Left renal pelvis (tissue), 4 donors: ENCODE measurements at places on chromosomes 5 and 9. TPM values are rescaled to one million over a fixed set of nuclear protein-coding genes. Genes with fewer than 3 reads are reported as not detected.

- DNase-seq, result no peak
Observed at GRCh38 chr5:119274767-119275130, 81.1 kb upstream of the TNFAIP8 start.

- DNase-seq, result no peak
Observed at GRCh38 chr5:16918156-16918555, 17.9 kb downstream of the MYO10 start.

DNA sequence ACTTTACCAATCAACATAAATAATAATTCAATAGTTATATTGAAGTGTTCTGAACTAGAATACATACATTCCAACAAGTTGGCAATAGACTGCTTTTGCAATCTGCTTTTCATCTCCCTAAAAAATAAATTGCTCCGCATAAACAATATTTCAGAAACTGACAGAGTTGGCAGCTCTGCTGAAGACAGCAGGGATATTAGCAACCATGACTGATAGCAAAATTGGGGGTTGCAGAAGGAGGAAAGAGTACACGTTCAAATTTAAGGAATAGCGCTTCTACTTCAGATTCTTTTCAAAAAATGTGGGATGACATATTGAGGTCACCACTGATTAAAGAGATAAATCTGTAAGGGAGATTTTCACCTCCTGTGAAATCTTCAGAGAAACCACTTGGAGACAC, 521.2 kb downstream of the DTWD2 start:
- no peak for DNase-seq

- DNase-seq, result no peak
Observed at GRCh38 chr9:133600739-133601138, 8.4 kb downstream of the FAM163B start.

DNA sequence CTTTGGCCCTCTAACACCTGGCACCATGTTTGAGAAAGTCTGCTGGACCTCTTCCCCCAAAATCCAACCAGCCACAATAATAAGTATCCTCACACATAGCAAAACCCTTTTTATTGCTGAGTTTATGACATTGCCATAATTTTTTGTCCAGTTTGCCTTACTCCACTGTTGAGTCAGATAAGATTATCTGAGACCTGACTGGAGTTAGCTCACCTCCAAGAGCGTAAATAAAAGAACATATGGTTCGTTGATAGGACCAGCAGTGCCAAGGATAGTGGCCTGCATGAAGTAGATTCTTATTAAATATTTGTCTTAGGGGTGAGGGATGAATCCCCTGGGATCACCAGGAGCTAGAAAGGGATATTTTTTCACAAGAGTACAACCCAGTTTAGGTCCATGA, 510.6 kb upstream of the MPDZ start:
- DNase-seq, result no peak

DNA sequence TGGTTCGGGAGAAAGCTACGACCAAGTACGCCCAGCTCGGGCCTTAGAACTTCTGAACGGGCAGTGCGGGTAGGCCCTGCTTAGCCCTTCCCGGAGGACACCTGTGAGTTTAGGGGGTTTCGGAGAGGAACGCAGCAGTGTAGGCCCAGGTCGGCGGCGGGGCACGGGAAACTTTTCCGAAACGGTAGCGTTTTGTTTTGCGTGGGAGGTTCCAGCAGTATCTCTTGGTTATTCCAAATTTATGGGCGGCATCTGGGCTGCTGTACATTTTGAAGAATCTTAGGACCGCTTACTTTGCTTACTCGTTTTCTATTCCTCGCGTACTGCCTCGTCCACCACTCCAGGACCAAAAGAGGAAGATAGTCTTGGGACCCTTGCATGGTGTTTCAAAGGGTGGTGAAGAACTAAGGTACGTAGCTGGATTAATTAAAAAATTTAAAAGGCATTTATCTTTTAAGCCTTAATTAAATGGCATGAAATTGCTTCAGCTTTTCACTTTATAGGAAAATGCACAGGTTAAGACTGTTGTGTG, 492 bp downstream of the TENT2 start:
- DNase-seq, result no peak

GRCh38 chr9:95250462-95251221, 66.9 kb downstream of the FANCC start:
- no peak for DNase-seq

DNA sequence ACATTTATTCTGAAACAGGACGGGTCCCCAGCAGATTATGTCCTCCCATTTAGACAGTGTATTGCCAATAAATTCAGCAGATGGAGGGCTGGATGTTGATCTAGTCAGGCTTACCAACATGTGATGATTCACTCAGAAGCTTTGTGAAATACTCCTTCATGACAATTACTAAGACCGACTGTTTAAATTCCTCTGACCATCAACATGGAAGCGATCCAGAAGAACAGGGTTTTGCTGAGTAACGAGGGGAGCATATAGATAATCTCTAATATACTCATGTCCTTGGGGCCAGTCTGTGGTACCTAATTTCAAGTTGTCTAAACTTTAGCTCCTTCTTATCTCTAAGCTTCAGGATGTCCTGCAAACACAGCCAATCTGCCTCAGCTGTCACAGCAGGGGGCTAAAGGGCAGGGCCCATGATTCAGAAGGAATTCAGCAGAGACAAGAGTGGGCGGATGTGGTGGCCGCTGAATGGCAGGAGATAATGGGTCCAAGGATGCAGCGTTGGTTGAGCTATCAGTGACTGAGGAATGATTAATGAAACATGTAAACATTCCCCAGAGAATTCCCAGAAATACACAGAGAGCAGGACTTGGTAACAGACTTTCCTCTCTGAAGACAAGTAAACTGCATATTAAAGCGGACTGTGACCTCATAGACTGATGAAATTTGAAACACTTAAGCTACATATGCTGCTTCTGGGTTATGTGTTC, 109.4 kb downstream of the ANKRD55 start:
- peak; percentile 44 for DNase-seq

GRCh38 chr5:171808951-171809350, 23.3 kb downstream of the SMIM23 start:
- no peak for DNase-seq

DNA sequence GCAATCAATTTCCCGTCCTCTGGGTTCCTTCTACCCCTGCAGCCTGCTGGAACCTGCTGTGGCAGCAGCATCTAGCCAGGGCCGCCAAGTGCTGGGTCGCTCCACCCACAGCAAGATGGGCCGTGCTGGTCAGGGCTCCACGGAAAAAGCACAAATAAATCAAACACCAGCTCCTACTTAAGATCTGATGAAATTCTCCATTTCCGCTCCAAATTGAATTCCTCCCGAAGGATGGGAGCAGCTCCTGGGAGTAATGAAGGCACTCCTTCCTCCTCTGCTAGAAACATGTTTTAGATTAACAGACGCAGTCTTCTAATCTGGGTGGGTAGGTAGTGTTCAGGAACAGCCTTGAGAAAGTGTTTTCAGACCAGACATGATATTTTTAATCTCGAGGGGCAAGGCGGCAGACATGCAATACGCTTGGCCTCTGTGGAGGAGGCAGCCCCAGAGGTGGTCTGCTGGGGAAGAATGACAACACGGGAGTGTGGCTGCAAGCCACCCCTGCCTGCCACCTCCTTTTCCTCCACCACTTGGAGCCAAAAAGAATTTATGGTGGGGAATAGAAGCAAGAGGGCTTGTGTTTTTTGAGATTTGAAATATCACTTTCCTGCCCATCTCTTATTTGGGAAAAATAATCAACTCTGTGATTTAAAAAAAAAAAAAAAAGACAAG, 194.1 kb downstream of the AOPEP start:
- DNase-seq, result no peak

DNA sequence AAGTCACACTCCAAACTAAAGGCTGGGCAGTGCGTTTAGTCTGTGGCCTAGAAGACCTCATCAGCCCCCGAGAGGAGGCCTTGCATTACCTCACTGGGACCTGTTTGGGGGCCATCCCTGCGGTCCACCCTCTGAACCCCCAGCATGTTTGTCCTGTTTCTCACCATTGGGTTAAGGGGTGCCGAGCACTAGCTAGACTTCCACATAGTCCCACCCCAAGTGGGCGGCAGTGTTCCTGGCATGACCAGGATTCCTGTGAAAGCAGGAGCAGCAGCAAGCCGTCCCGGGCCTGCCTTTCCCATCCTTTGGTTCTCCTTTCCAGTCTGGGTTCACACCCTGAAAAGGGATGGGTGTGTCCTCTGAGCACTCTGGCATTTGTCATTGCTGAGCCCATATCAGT, 26.6 kb upstream of the SAP30L start:
- no peak for DNase-seq

DNA sequence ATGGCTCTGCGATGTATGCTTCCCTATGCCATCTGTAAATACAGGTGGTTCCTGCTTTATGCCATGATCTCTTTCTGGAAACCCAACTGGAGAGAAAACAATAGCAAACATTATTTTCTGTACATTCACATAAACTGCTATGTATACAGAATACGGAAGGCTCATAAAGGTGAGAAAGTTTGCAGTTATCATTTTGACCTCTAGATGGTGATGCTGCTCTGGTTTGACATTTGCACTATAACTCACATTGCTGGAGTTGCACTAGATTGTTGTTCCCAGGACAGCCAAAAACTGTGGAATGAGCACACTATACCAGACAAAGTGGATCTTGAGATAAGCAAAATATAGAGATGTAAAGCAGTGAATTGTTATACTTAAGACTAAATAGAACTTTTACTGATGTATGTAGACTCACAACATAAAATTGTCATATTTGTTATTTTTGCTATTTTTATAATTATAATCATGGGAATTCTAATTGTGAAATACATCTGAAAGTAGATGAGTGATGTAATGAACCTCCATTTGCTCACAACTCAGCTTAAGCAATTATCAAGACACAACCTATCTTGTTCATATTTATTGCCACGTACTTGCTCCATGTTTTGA, 246.5 kb downstream of the PTPRD start:
- peak; percentile 8 for DNase-seq

DNA sequence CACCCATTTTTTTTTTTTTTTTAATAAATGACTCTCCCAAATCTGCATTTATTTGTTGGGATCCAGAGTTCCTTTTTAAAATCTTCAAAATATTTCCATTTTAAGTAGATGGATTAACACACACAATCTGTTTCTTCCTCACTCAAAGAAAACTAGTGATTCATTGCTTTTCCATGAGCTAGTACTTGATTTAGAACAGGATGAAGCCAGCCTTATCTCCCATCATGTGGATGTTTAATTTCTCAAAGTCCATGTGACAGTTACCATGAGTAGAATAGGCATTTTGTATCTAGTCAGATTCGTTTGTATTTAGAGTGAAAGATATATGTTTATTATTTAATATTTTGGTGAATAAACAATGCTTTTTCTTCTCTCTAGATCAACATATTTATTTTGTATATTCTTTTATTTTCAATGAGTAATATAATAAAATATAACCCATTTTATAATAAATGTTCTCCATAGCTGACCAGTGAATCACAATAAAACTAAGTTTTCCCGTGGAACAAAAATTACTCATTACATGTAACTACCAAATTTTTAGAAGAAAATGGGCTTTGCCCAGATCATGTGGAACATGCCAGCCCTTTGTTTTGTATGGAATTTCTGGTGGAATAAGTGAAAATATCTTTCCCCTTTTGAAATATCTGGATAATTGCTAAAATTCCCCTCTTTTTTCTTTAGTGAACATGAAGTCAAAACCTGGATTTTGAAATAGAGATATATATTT, 54.9 kb upstream of the RPS23 start:
- DNase-seq, result no peak

DNA sequence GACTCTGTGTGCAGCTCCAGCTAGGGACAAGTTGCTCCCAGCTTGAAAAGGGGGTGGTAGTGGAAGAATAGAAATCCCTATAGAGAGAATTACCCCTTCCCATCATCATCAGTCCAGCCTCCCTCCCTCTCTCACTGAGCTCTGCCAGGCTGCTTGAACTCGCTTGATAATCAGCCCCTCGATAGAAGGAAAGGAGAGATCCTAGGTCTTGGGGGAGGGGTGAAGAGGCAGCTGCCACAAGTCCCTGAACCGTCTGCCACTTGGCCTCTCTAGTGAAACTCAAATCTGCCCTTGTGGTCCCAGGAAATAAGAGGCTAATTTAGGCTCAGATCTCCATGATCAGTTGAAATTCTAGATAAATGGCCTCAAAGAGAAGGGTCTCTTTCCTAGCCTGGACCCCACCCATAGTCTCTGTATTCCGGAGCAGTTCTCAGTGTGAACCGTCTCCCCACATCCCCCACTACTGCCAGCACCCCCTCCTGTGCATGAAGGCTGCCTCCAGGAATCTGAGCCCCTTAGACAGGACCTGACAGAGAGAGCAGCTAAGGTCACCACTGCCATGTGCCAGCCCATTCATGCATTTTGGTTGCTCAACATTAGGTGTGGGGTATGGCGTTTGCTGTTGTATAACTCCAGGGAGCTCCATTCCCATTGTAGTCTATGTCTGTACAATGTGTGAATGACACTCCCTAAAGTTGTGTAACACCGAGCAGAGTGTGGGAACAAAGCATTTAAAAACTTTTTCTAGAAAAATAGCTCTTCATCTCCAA, 5.5 kb downstream of the DNAJB5 start:
- no peak for DNase-seq

GRCh38 chr9:117074784-117075520, 339.9 kb downstream of the ASTN2 start:
- no peak for DNase-seq

DNA sequence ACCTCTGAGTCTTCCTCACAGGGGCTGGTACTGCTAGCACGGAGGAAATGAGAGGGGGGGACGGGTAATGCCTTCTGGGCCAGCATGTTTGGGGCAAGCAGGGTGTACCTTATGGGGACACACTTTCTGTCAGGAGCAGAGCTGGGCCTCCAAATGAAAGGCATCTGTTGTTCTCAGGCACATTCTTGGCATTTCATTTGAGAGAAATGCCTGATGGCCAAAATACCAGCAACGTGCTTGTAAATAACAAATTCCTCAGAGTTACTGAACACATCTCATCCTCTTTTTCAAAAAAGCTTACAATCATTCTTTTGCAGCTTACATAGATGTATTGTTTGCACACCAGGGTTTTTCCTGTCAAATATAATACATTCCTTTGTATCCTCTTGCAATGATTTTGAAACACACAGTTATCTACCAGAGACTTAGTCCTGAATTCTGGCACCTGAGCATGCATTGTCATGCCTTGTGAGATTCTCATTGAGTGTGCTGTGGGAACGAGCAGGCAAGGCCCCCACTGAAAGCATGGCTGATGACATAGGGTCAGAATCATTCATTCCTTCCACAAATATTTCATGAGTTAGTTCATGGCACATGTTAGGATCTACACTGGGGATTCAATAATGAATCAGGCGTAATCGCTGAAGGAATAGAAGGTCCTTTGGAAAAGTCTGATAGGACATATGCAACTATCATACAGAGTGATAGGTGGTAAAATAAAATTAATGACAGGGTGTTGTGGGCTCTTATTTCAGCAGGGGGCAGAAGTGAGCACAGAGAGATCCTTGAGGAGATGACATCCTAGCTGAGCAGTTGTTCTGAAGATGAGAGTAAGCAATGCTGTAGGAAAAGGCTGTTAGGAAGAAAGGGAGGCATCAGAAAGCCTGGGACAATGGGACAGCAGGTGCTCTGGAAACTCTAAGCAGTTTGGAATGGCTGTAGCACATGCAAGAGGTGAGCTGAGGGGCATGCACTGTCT, 260.9 kb upstream of the TUT7 start:
- DNase-seq, result no peak

- DNase-seq, result no peak
Observed at GRCh38 chr5:100772548-100772947, 130.5 kb downstream of the ST8SIA4 start.

The MYMK gene
- not detected for polyA plus RNA-seq

The FGF18 gene
- polyA plus RNA-seq, result 0.27 TPM

The NUTM2F gene
- 0.07 TPM for polyA plus RNA-seq

The ACER2 gene
- 21.2 TPM for polyA plus RNA-seq

The FBLL1 gene
- polyA plus RNA-seq, result 1.2 TPM

The PCDHGA11 gene
- polyA plus RNA-seq, result 5.2 TPM

The PROB1 gene
- 2.8 TPM for polyA plus RNA-seq

The SLC6A7 gene
- polyA plus RNA-seq, result not detected

The HOMER1 gene
- polyA plus RNA-seq, result 20.7 TPM

The CDHR2 gene
- polyA plus RNA-seq, result 11.1 TPM

The KCNIP1 gene
- polyA plus RNA-seq, result 9.9 TPM

The AIF1L gene
- polyA plus RNA-seq, result 371 TPM
